Stimulated activated CD8-positive, alpha-beta memory T cell treated with anti-CD3 and anti-CD28 coated beads, Interleukin-7, amount 100 ng/mL, for 48 hours (primary cell): ENCODE measurements at places on chromosomes 12 and 14.

GRCh38 chr14:51327376-51327775 lies 87.3 kb downstream of the TMX1 start:
- no peak for DNase-seq

DNA sequence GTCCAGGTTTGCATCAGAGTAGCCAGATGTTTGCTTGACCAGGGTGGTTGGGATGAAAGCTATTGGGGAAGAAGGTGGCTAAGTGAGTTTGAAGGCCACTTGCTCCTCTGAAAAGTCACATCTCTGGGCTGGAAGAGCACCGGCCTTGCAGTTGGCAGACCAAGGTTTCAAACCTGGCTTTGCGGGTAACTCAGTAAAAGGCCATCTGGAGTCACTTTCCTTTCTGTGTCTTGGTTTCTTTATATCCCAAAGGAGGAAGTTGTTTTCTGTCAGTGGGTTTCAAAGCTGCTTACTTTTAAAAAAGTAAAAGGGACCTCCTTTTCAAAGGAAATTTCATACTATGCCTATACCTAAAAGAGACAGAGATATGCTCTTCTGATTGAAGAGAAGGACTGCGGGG lies 26.2 kb upstream of the CMA1 start:
- DNase-seq = no peak

DNA sequence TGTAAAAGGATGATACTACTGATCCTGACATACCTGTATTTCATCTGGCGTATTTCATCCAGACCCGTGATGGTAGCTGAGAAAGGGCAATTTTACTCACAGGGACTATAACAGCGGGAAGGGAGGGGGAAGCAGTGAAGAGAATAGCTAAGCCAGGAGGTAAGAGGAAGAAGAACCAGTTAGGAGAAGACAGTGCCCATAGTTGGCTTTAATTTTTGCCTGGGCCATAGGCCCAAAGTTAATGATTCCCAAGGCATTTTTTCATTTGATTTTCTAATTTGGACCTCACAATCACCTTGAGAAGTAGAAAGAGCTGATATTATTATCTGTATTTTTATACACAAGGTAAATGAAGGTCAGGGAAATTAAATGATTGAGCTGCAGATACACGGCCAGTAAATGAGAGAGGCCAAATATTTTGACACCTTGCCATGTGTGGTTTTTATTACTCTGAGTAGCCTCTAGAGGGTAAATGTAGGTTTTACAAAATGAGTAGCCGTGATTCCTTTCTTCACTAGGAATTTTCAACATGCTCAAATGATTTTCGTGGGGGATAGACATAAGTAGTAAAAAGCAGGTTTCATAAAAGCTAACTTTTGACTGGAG lies 382.2 kb downstream of the FUT8 start:
- DNase-seq = no peak

DNA sequence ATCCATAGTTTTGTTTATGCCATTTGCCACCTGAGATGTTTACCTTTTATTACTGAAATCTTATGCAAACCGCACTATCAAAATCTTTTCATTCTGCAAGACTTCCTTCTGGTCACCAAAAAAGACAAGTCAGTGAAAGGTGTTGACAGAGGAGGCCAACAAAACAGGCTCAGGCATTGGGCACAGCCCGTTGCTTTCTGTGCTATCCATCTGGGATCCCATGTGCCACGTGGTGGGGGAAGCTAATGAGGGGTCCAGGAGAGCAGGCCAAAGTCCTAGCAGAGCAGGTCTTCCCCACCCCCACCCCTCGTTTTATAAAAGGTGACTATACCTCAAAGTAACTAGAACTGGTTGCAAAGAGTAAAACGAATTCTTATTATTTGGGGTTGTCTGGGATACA lies 1.2 kb downstream of the ALDH1L2 start:
- DNase-seq = no peak

GRCh38 chr14:105818712-105819005 lies 292.3 kb downstream of the TMEM121 start:
- no peak for DNase-seq

DNA sequence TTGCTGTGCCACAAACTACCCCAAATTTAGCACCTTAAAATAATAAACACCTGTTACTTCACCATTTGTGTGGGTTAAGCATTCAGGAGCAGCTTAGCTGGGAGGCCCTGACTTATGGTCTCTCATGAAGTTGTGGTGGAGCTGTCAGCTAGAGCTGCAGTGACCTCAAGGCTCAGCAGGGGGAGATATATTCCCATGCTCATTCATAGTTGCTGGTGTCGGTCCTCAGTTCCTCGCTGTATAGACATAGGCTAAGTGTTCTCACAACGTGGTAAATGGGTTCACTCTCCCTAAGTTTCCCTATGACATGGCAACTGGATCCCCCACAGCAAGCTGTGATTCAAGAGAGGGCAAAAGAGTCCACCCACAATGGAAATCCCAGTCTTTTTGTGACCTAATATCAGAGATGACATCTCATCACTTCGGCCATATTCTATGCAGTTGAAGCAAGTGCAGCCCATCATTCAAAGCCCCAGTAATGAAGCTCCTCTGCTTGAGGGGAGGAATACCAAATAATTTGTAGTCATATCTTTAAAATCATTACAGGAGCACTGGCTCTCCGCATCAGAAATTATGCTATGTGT lies 41.1 kb downstream of the PRB3 start:
- DNase-seq = no peak

DNA sequence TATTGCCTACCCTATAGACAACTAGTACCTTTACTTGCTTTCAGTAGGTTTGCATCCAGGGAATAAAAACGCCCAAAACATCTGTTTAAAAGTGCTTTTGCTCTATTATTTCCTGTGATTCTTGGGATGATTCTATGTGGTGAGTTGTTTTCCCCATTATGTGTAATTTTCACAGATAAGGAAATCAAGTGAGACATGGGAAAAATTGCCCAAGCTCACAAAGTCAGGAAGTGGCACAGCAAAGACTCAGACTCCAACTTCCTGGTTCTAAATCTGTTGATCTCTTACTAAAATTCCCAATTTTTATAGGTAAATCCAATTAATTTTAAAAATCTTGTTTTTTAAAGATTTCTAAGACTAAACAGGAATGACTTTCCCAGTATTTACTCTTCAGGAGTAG lies 39.0 kb downstream of the NID2 start:
- DNase-seq = no peak

DNA sequence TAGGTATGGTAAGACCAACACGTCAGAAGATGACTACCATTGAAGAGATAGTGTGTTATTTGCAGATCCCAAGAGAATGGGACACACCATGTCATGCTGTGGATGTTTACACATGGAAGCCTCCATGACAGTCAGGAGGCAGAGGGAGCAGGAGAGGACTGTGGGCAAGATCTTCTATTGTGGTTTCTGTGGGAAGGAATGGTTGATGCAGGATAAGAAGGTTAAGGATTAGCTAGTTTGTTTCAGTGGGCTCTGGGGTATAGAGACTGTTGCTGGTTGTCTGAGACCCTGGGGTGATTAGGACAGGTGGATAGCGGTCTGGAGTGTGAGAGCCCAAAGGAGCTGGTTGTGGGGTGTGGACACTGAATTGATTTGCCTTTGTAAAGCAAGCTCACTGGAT lies 23.3 kb downstream of the TAS2R7 start:
- no peak for DNase-seq

DNA sequence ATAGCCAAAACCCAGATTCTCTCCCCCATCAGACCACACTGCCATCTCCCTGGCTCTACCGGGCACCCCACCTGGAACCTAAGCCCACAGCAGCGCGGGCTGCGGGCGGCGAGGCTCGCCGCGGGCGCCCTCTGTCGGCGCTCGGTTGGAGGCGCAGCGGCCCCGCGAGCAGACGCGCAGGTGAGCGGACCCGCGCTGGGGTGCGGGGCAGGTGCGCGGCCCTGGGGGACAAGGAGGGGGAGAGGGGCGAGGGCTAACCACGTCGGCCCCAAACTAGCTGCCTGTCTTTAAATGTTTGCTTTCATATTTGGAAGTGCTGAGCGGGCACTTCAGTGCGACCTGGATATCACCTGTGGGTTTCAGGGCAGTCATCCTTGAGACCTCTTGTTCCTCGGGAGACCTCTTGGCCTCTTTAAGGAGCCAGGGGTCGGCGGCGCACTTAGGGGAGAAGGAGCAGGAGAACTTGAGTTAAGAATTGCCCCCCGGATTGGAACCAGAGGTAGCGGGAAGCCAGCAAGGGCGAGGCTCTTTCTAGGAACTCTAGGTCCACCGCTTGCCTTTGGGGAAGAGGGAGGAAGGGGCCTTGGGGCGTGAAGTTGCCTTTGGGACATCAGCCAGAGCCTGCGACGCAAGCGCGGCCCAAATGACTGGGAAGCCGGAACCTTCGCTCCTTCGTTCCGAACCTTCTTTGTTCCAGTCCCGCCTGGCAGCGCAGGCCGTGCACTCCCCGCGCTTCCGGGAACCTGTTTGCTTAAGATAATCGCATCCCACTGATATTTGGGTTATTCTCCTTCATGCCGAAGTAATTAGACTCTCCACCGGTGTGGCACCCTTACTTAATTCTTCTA lies 78.7 kb downstream of the NEDD1 start:
- DNase-seq = no peak

DNA sequence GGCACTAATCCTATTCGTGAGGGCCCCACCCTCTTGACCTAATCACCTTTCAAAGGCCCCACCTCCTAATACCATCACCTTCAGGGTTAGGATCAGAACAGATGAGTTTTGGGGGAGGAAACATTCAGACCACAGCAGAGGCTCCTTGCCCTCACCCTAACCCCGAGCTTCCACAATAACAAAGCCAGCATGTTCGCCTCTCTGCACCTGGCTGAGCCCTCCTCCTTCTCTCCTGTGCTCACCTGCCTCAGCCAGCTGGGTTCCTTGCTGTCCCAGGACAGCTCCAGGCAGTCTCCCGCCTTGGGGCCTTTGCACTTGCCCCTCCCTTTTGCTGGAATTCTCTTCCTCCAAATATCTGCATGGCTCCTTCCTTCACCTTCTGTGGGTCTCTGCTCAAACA lies 9.7 kb upstream of the RAN start:
- no peak for DNase-seq

- no peak for DNase-seq
These were observed 21.9 kb downstream of the CEP128 start for GRCh38 chr14:80919622-80920021.

GRCh38 chr12:41121374-41121773 lies 66.7 kb upstream of the PDZRN4 start:
- DNase-seq = no peak

DNA sequence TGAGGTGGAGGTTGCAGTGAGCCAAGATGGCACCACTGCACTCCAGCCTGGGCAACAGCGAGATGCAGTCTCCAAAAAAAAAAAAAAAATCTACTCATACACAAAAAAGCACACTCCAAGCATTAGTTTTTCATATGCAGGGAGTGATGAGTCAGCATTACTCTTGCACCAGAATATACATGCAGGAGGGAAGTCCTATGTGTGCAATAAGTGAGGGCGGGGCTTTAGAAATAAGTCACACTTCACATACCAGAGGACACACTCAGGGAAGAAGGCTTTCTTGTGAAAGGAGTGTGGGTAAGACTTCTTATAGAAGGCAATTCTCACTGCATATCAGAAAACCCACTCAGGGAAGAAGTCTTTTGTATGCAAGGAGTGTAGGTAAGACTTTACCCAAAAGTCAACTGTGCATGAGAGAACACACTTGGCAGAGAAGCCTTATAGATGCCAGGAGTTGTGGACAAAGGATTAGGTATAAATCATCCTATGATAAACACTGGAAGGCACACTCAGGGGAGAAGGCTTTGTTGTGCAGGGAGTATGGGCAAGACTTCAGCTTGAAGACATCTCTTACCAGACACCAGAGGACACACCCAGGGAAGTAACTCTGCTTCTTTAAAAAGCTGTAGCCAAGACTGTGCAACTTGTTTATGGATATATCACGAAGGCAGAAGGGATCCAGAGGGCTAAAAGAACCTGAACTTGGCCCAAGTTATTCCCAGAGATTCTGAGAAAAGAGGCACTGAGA lies 50.5 kb downstream of the ATF7 start:
- no peak for DNase-seq

DNA sequence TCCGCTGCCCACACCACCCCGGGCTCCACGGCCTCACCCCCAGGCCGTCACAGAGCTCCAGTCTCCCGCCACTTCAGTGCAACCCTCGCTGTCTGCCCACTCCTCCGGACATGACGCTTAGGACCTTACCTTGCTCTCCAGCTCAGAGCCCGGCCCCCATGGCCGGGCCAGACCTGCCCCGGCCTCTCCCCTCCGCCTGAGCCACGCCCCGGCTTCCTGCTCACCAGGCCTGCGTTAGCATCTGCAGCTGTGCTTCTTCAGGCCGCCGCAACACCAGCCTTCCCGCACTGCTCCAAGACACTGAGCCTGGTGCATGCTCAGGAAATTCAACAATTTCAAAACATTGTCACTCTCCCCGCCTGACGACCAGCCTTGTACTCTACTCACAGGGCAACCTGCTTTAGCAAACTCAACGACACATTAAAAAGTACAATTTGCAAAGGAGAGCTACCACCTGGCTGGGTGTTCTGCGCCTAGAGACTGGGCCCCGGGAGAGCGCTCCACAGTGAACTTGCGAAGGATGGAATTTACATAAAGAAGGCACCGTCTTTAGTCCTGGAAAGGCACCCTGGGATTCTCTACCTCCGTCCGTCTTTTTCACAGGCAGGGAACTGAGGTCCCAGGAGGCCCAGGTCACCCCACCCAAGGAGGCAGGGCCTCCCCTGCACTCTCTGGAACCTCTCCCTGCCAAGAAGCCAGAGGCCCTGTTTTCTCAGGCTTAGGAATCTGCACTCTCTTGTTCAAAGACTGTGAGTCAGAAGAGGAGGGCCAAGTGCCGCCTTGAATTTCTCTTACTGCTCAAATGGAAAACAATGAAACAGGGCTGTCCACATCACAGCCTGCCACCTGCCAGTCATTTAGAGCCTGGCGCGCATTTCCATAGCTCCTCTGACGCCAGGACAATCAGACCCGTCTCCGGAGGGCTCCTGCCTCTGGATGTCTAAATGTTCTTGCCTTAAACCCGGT lies 51.3 kb downstream of the STX2 start:
- no peak for DNase-seq

- DNase-seq = no peak
These were observed 200.3 kb upstream of the DIO3 start for GRCh38 chr14:101361044-101361443.

DNA sequence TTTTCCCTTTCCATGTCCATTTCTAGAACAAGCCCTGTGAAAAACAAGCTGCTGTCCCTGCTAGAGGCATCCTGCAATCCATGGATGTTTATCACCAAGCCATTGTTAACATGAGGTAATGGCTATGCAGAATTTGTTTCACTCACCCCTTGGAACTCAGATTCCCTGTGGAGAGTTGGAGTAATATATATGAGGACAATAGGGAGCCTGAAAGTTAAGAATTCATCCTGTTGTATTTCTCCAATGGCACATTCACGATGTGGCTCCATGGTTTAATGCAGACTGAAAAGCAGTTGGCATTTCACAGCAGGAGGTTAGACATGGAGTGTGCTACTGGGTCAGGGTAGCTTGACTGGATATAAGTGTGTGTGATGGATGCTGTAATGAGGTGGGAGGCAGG lies 32.4 kb downstream of the GPR65 start:
- DNase-seq = no peak

GRCh38 chr14:70189456-70190077 lies 816 bp upstream of the SLC8A3 start:
- DNase-seq = no peak

- peak; percentile 57 for DNase-seq
These were observed 532 bp downstream of the FKBP11 start for GRCh38 chr12:48924617-48925303.
